ENCODE measurements at places on chromosomes 16 and 17.

- no peak for DNase-seq
Measured at GRCh38 chr17:44466339-44466738, 36.9 kb downstream of the GPATCH8 start.

- peak; percentile 66 for DNase-seq
Measured at GRCh38 chr16:1825864-1826690, 548 bp downstream of the HAGH start.

DNA sequence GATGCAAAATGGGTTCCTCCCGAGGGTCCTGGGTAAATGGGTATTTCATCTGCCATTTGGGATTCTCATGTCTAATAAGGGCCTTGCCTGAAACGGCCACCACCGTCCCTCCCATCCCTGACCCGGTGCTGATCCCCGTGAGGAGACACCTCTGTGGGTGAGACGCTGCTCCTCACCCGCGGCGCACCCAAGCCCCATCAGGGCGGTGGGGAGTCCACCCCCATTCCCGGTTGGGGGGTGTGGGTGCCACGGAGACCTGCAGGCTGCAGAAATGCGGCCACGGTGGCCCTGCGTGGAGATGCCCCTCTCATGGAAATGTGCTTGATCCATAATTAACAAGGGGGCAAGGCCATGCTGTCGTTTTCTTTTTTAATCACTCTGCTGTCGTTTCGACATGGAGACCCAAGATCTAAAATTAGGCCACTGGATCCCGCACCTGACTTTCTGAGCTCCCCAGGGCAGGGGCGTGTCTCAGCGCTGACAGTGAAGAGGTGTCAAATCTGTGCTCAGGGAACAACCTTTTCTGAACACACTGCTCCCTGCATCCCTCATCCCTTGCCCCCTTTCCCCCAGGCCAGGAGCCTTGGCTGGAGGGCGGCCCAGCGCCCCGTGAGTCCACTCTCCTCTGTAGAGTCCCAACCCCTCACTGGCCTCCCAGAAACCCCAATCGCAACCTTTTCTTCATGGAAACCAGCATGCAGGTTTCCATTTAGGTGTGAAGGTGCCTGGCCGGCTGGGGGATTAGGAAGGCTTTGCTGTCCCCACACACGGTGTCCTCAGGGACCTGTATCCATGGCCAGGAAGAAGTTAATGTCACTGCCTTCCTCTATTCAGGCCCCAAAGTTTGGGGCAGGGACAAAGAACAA, 38.9 kb downstream of the PEMT start:
- DNase-seq = no peak

GRCh38 chr16:50315346-50315997, 49.1 kb downstream of the ADCY7 start:
- DNase-seq = no peak

DNA sequence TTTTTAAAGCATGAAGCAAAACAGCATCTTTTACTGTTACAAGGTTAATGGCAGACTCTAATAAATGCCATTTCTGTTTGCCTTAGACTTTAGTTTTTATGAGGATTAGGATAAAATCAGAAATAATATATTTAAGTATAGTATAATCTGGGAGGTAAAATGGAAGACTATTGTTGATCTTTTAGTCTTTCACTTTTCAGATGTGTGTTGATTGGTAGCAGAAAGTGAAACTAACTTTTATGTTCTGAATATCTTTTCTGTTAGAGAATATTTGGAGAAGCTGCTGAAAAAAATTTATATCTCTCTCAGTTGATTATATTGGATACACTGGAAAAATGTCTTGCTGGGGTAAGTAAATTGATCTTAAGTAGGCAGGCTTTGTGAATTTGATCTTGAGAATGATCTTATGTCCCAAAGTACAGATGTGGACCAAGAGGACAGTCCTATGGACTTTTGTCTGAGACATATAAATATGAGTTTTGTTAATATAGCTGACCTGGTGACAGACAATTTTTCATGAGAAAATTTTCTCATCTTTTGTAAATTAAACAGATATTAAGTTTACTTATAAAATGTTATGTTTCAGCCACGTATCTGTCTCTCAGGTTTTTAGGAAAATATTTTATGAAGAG, 64.1 kb downstream of the NF1 start:
- DNase-seq = no peak

DNA sequence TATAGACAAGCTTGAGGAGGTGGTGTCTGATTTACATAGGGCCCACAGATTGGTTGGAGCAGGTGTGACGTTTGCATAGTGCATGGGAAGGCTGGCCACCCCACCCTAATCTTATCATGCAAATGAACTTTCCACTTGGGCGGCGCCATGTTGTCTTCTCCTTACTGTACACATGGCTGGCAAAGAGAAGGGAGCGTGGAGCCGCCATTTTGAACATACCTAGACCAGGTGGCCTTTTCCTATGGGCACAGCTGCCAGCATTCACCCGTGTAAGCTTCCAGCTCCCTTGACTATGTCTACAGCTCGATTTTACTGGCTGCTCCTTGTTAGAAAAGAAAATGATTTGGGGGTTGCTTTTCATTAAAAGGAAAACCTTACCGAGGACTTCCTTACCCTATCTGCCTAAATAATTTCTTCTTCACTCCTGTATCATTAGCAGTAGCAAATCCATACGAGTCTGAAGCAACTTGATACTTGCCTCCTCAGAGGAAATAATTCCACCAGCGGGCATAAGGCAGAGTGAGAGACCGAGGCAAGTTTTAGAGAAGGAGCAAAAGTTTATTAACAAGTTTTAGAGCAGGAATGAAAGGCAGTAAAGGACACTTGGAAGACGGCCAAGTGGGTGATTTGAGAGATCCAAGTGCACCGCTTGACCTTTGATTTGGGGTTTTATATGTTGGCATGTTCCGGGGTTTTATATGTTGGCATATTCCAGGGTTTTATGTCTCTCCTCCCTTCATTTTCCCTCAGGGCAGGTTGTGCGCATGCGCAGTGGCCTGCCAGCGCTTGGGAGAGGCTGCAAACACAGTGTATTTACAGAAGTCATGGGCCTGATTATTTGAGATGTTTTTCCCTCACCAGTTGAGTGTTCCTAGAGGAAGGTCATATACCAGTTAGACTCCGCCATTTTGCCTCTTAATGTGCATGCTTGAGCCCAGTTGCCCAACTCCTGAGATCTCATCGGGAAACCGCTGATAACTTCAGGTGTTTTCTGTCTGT, 65.7 kb downstream of the MARF1 start:
- peak; percentile 28 for DNase-seq

DNA sequence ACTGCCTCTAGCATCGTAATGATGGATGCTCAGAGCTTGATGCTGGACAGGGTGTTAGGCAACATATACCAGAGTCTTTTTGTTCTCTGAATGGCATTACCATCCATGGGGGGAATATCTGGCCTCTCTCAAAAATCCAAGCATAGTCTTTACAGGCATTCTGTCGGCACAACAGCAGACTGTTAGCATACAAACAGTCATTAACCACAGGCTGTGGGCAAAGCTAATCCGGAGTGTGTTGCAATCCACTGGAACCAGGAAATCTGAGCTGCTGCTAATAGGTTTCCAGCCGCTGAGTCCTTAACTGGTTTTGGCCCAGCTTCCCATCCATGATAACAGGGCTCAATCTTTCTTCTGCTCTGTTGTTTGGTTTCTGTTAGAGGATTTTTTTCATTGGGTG, 371.9 kb downstream of the HS3ST3B1 start:
- DNase-seq = no peak

GRCh38 chr17:33551911-33552310, 258.8 kb upstream of the ASIC2 start:
- no peak for DNase-seq

DNA sequence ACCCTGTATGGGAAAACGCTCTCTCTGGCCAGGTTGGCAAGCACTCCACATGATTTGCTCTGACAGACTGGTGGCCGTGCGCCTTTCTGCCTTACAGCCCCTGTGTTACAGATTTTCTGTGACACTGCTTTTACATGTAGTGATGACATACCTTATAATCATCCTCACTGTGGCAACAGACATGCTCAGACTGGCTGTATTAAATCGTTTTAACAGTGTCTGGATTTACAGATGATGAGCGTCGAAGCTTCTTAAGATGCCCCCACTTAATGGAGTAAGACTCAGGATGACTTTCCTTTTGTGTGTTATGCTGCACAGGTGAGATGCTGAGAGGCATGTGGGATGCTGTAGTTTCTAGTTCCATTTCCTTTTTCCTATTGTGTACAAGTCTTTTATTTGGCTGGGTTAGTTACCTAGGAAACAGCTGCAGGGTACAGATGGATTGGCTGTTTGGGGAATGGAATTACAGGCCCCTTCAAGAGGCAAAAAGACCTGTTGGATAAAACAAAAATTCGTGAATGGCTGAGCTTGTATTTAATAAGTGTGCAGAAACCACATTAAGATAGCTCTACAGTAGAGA, 20.9 kb upstream of the VWA3A start:
- DNase-seq = peak; percentile 48

- DNase-seq = no peak
Measured at GRCh38 chr17:65799454-65799853, 238.0 kb upstream of the AXIN2 start.

DNA sequence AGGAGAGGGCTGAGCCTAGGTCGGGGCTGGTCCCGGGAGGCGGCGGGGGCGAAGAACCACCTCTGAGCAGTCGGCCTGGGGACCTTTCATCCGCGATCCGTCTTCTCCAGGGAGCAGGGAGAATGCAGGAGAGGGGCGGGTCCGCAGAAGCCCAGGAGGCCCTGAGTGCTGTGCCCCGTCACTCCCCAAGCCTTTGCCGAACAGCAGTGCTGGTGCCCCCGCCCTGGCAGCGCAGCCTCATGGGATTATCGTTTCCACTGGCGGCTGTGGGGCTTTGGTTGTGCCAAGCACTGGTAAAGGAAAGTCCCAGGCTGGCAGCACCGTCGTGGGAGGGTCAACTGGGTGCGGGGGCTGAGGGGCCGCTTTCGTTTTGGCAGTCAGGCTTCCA, 631 bp downstream of the TBL3 start:
- DNase-seq = no peak

- DNase-seq = no peak
Measured at GRCh38 chr17:52410781-52411180, 252.3 kb upstream of the CA10 start.

DNA sequence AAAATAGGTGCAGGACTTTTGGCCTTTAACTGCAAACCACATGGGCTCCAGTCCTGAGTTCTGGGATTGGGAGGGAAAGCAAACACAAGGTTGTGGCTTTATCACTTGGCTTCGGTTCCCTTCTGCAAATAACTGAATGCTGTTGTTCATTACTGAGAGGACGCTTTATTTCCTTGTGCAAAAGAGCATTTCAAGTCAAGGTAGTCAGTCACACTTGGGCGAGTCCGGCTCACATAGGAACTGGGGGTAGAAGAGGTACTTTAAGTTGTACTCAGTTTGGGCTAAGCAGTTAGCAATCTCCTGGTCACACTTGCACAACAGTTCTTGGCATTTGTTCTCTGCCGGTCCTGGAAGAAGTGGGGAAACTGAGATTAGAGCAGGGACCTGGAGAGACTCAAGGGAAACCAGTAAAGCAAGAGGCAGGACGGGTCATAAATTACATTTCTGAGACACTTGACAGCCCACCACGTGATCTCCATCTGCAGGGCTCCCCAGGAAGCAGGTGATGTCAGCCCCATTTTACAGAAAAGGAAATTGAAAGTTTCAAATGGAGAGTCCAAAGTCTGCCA, 21.6 kb downstream of the PLA2G10 start:
- DNase-seq = no peak

DNA sequence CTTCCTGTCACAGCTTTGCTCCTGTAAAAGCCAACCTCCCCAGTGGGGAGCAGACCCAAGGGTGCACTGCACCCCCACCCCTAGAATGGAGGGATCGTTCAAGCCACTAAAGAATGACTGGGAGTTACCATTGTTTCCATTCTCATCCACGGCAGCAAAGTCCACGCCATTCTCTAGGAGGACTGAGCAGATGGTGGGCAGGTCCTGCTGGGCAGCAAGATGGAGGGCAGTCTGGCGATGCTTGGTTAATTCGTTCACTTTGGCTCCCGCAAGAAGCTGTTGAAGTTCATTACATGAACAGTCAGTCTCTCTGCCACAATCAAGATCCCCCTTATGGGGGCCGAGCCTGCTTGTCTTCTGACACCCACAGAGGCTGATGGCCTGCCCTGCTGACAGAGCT, 30.8 kb downstream of the CYB5D2 start:
- no peak for DNase-seq

- DNase-seq = no peak
Measured at GRCh38 chr16:77834635-77835540, 46.5 kb downstream of the VAT1L start.

GRCh38 chr16:27265982-27266381, 2.6 kb downstream of the NSMCE1 start:
- DNase-seq = no peak

- peak; percentile 77 for DNase-seq
Measured at GRCh38 chr16:85650844-85651628, 37.7 kb downstream of the GINS2 start.

GRCh38 chr17:2017274-2017941, 7.7 kb downstream of the RTN4RL1 start:
- DNase-seq = no peak

DNA sequence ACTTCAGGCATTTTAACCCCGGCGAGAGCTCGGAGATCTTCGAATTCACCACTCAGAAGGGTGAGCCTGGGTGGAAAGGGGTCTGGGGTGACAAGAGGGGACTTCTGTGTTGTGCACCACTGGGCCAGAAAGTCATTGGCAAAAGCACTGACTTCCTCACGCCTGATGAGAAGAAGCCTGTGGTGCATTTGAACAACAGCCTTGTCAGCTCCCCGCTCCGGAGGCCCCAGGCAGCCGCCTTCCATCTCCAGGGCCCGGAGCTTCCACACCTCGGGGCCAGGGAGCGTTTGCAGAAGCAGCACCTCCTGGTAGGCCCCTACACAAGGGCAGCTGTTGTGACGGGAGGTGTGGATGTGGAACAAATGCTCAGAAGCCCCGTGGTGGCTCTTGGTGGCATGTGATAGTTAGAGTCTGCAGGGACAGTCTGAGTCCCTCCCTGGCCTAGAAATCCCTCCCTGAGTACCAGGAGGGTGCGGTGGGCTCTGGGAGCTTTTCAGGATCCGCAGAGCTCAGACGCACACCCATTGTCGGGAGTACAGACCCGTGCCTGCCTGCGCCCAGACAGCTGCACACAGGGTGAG, 9.7 kb downstream of the CACNG1 start:
- no peak for DNase-seq

GRCh38 chr16:3868556-3868955, 12.0 kb downstream of the CREBBP start:
- no peak for DNase-seq

GRCh38 chr16:26525856-26526255, 540.9 kb upstream of the C16orf82 start:
- no peak for DNase-seq

- no peak for DNase-seq
Measured at GRCh38 chr16:13231365-13231764, 330.0 kb downstream of the SHISA9 start.

- DNase-seq = peak; percentile 20
Measured at GRCh38 chr17:732902-733720, 715 bp downstream of the TLCD3A start.

- DNase-seq = no peak
Measured at GRCh38 chr16:85498607-85499006, 114.5 kb upstream of the GSE1 start.

GRCh38 chr17:34981538-34982241, 1.4 kb downstream of the LIG3 start:
- no peak for DNase-seq

DNA sequence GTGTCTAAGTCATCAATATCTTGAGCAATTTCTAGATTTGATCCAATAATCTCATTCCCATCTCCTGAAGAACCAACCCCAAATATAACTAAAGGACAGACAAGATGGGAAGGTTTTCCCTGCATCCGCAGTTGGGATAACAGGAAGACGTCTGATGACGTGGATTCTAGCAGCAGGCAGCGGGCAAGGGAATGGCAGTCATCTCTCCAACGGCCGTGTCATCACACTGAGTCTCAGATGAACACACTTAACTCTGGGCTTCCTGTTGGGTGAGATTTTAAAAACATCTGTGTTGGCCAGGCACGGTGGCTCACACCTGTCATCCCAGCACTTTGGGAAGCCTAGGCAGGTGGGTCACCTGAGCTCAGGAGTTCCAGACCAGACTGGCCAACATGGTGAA, 20.9 kb upstream of the TIMP2 start:
- no peak for DNase-seq

All from NCI-H2171 (cell line).